Activated CD4-positive, alpha-beta memory T cell treated with anti-CD3 and anti-CD28 coated beads for 36 hours (primary cell): ENCODE measurements at places on chromosomes 16 and 17. TPM values are rescaled to one million over a fixed set of nuclear protein-coding genes. Genes with fewer than 3 reads are reported as not detected.

DNA sequence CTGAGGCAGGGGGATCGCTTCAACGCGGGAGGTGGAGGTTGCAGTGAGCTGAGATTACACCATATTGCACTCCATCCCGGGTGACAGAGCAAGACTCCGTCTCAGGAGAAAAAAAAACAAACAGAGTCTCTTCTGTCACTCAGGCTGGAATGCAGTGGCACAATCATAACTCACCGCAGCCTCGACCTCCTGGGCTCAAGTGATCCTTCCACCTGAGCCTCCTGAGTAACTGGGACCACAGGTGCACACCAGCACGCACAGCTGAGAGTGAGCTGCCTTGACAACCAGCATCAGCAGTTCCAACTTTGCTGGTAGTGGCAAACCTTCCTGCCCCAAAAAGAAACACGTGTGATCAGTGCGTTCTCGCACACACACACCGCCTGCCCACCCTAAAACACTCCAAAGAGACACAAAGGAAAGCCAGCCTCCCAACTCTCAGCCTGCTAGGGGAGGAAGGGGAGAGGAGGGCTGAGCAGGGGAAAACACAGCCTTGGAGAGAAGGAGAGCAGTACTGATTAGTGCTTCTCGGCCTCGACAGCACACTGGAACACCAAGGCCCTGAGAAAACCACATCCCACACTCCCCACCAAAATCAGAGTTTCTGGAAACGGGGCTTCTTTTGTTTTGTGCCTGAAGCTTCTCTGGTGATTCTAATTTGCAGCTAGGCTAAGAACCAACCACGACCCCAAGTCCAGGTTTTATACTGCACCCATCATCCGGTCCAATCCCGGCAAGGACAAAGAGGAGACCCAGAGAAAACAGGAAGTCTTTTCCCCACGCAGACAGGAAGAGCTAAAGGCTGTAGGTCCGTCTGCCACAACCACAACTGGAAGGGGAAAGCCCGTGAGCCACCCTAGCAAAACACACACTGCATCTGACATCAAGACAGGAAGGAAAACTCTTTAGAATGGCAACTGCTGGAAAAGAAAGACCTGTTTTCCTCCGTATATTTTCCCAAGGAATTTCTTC lies 28.8 kb downstream of the ZCCHC14 start:
- H3K27ac ChIP-seq = peak overlapping the region; percentile 91
- DNase-seq = peak; percentile 74
- H3K4me3 ChIP-seq = peak overlapping the region; percentile 68
- H3K27me3 ChIP-seq = no peaks in the 10 kb centered on the region
- peaks cover 47% of the 10 kb centered on the region for H3K4me1 ChIP-seq
- H3K36me3 ChIP-seq = peaks cover 2% of the 10 kb centered on the region

DNA sequence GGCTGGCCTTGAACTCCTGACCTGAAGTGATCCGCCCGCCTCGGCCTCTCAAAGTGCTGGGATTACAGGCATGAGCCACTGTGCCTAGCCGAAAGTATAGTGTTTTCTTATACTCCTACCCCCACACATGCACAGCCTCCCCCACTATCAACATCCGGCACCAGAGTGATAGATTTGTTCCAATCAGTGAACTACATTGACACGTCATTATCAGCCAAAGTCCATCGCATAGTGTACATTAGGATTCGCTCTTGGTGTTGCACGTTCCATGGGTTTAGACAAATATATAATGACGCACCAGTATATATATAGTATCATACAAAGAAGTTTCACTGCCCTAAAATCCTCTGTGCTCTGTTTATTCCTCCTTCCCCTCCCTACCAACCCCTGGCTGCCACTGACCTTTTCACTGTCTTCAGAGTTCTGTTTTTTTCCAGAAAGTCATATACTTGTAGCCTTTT lies 11.9 kb upstream of the TM4SF5 start:
- peaks cover 10% of the 10 kb centered on the region for H3K27me3 ChIP-seq
- H3K4me3 ChIP-seq = no peak overlapping the region
- no peak overlapping the region for H3K27ac ChIP-seq
- DNase-seq = no peak
- H3K36me3 ChIP-seq = no peaks in the 10 kb centered on the region

DNA sequence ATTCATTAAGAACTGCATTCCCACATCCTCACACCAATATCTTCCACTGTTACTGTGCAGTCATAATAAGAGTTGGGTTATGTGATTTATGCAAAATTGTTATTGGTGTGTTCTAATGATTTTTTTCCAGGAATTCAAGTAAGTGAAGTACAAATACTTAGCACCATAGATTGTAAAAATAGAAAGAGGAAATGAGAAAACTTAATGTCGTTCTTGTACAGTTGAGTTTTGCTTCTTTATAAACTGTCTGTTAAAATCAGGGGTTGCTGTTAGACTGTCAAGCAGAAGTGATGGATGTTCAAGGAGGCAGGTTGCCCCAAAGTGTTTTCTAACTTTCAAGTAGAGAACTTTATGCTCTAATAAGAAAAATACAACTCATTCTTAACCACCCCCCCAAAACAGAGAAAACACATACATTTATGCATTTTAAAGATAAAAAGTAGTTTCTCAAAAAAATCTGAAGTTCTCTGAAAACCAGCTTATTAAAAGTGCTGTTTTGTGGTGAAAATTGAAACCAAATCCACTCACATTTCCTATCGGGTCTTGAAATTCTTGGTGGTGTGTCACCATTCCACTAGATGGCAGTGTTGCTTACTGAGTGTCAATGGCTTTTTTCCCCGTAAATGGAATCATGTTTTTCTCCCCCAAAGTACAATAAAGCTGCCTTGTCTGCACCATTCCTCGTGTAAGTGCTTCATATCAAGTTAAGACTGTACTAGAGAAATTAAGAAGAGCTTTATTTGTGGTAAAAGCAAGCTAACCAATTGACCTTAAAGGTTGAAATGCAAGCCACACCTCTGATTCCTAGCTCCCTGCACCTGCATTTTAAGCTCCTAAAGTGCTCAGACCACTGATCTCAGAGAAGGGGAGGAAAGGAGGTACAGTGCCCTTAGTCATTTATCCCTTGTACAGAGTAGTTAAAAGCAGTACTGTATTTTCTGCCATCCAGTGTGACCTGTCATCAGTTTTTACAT lies 4.7 kb upstream of the IGSF6 start:
- H3K27me3 ChIP-seq = no peaks in the 10 kb centered on the region
- peaks cover 41% of the 10 kb centered on the region for H3K4me1 ChIP-seq
- DNase-seq = peak; percentile 29
- peaks cover 8% of the 10 kb centered on the region for H3K36me3 ChIP-seq
- no peak overlapping the region for H3K4me3 ChIP-seq

- DNase-seq = no peak
These were observed 12.5 kb upstream of the CCL1 start for GRCh38 chr17:34375426-34375997.

- H3K4me1 ChIP-seq = peaks cover 12% of the 10 kb centered on the region
- no peak overlapping the region for H3K4me3 ChIP-seq
- no peak for DNase-seq
- H3K36me3 ChIP-seq = peaks cover 12% of the 10 kb centered on the region
- H3K27me3 ChIP-seq = no peaks in the 10 kb centered on the region
These were observed 19.0 kb downstream of the EEF2K start for GRCh38 chr16:22225060-22225459.

GRCh38 chr17:8894673-8895578 lies 27.5 kb upstream of the PIK3R6 start:
- H3K4me3 ChIP-seq = no peak overlapping the region
- no peak overlapping the region for H3K27ac ChIP-seq
- H3K27me3 ChIP-seq = no peaks in the 10 kb centered on the region
- peaks cover 26% of the 10 kb centered on the region for H3K36me3 ChIP-seq
- H3K4me1 ChIP-seq = peaks cover 64% of the 10 kb centered on the region

DNA sequence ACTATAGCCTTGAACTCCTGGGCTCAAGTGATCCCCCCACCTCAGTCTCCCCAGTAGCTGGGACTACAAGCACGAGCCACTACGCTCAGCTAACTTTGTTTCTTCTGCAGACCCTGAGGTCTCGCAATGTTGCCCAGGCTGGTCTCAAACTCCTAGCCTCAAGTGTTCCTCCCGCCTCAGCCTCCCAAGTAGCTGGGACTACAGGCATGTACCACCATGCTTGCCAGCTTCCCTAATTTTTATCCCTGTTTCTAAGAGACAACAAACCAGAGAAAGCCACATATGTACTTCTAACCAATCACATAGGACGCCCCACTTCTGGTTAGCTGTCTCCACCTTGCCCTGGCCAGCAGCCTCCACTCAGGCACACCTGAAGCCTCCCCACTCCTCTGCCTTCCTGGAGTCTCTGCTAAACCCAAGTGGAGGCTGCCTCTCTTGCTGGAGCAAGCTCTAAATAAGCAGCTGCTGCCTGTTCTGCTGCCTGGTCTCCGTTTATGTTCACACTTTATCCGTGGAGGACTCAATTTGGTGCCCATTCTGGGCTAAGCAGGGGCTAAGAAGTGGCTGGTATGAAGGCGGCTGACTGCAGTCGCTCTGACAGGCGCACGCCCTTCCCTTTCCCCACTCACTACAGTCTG lies 24.7 kb downstream of the NSMCE1 start:
- DNase-seq = peak; percentile 8
- H3K4me3 ChIP-seq = no peak overlapping the region
- peaks cover 26% of the 10 kb centered on the region for H3K36me3 ChIP-seq
- no peaks in the 10 kb centered on the region for H3K27me3 ChIP-seq
- peak overlapping the region; percentile 40 for H3K27ac ChIP-seq

- H3K27me3 ChIP-seq = no peaks in the 10 kb centered on the region
- DNase-seq = no peak
- H3K36me3 ChIP-seq = no peaks in the 10 kb centered on the region
These were observed 71.0 kb upstream of the DOC2B start for GRCh38 chr17:252456-252855.

DNA sequence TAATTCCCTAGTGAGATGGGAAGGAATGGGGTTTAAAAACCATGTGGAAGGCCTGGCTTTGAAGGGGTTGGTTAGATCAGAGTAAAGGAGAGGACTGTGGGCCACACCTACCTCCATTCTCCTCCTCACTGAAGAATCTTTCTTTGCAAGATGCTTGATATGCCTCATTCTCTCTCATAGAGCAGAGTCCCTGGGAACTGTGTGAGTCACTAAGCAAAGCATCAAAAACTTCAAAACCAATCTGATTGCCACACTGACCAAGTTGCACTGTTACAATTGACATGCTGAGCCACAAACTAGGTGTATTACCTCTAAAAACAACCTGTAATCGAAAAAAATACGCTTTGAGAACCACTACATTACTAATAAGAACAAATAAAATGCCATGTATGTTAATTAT lies 2.0 kb downstream of the TUBD1 start:
- DNase-seq = no peak
- H3K27ac ChIP-seq = peak overlapping the region; percentile 39
- H3K4me3 ChIP-seq = peak overlapping the region; percentile 99
- no peaks in the 10 kb centered on the region for H3K27me3 ChIP-seq
- H3K36me3 ChIP-seq = peaks cover 23% of the 10 kb centered on the region

DNA sequence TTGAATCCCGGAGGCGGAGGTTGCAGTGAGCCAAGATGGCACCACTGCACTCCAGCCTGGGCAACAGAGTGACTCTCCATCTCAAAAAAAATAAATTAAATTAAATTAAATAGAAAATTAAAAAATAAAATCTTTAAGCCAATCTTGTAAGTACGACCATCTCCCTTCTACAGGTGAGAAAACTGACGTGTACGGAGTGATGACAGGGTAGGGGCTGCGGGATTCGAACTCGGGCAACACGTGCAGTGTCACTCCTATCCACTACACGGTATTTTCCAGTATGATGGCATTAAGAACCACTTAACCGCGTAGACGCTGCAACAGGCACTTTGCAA lies 762 bp downstream of the WDR59 start:
- H3K4me3 ChIP-seq = peak overlapping the region; percentile 86
- H3K27me3 ChIP-seq = no peaks in the 10 kb centered on the region
- DNase-seq = no peak
- H3K36me3 ChIP-seq = peaks cover 2% of the 10 kb centered on the region
- H3K27ac ChIP-seq = peak overlapping the region; percentile 70

- H3K4me3 ChIP-seq = no peak overlapping the region
- DNase-seq = no peak
- peaks cover 14% of the 10 kb centered on the region for H3K36me3 ChIP-seq
- H3K27me3 ChIP-seq = no peaks in the 10 kb centered on the region
- H3K4me1 ChIP-seq = no peaks in the 10 kb centered on the region
These were observed 14.4 kb downstream of the CACNB1 start for GRCh38 chr17:39183045-39183444.

DNA sequence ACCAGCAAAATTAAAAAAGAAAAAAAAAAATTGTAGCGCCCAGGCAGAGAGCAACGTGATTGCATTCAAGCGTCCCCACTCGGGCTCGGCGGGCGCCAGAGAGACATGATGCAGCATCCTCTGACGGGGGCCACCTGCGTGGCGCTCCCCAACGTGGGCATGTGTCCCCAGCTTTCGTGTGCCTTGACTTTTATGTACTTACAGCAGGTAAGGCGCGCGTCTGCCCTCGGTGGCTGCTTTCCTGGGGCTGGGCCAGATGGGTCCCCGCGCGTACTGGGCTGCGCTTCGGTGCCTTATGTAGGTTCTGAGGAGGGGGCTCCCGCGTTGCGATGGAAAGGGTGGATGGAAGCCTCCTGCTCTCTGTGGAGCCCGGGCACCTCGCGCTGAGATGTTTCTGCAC lies 28.4 kb upstream of the RBFOX1 start:
- peaks cover 1% of the 10 kb centered on the region for H3K36me3 ChIP-seq
- DNase-seq = no peak
- H3K4me1 ChIP-seq = no peaks in the 10 kb centered on the region
- H3K4me3 ChIP-seq = no peak overlapping the region
- H3K27me3 ChIP-seq = peaks cover 14% of the 10 kb centered on the region

- peaks cover 6% of the 10 kb centered on the region for H3K27me3 ChIP-seq
- H3K36me3 ChIP-seq = no peaks in the 10 kb centered on the region
- no peak overlapping the region for H3K27ac ChIP-seq
- H3K4me3 ChIP-seq = no peak overlapping the region
- no peak for DNase-seq
These were observed 354.3 kb downstream of the C16orf95 start for GRCh38 chr16:86962913-86963312.

DNA sequence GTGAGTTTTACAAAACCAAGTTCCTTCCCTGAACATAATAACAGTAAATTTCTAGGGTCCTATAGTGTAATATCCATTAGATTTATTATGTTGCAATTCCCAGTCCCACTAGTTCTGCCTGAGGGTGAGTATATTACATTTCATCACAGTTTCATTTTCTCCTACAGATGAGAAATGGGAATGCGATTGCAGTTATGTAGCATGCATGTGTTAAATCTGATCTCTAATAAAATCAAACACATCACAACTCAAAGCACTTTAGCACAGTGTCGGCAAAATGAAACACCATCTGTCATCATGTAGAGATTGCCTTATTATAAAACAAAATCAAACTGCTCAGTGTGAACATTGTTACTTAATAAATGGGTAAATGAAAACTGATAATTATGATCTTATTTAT lies 180.5 kb upstream of the TOX3 start:
- no peak for DNase-seq
- no peaks in the 10 kb centered on the region for H3K36me3 ChIP-seq
- no peak overlapping the region for H3K27ac ChIP-seq
- no peak overlapping the region for H3K4me3 ChIP-seq

SPSB3 gene
- total RNA-seq = 21.8 TPM

CHST5 gene
- total RNA-seq = 0.34 TPM

DHX38 gene
- total RNA-seq = 77.7 TPM

CCL7 gene
- not detected for total RNA-seq

ITGAX gene
- total RNA-seq = 32.9 TPM

SPNS3 gene
- total RNA-seq = 6.6 TPM

SLC5A11 gene
- not detected for total RNA-seq
